ENCODE measurements at places on chromosomes 5 and 9. TPM values are rescaled to one million over a fixed set of nuclear protein-coding genes. Genes with fewer than 3 reads are reported as not detected.

- no peak for DNase-seq
Observed at GRCh38 chr9:91308191-91308590, 53.5 kb downstream of the AUH start.

DNA sequence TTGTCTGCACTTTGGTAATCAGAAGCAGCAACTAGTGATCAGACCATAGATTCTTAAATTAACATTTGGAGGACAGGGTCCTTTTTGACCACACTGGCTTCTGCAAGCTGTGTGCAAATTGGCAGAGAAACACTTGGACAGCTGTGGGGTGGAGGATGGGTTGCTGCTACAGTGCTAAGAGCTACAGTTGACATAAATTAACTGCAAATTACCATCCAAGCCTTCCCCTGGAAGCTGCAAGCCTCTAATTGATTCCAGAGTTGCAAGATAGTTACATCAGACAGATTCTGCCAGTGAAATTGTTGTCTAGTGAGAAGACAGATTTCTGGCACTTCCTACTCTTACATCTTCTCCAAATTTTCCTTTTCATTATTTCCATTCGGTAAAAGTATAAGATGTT lies 517.7 kb downstream of the DIRAS2 start:
- DNase-seq = no peak

The PCDHGA4 gene
- total RNA-seq = 5.7 TPM

DNA sequence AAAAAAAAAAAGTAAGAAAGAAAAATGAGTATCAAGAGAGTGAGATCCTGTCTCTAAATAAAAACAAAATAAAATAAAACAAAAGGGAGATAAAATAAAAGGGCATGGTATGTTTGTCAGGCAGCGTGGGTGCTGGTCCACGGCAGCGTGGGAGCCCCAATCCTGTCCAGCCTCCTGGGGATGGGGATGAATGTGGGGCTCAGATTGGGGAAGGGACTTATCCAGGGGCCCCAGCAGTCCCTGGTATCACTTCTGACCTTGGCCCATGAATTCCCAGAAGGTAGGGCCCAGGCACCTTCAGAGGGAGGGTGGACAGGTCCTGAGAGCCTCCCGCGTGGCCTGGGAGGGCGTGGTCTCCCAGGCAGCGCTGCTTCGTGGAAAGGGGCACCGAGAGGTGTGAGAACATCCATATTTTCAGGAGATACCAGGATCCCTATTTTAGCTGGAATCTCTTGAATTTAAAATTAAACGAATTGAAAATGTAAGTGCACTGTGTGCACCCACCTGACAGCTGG lies 71.2 kb downstream of the ZNF354C start:
- DNase-seq = no peak

The SEMA5A gene
- total RNA-seq = 14.1 TPM

The DNM1 gene
- 2.5 TPM for total RNA-seq

The FOXD4L3 gene
- total RNA-seq = not detected

DNA sequence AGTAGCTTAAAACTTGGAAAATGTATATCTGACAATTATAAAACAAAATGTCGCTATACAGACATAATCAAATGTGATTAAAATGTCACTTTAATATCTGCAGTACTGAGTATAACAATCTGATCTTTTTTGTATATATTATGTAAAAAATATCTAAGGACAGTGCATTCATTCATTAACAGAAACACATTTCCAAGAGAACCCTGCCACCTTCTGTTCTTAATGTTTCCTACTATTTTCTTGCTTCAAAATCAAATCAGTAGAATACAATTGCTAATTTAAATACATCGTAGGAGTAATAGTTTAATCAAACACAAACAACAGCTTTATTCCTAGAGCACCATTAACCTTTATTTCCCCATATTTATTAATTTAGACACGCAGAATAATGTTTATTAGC lies 142.6 kb upstream of the ST8SIA4 start:
- no peak for DNase-seq

DNA sequence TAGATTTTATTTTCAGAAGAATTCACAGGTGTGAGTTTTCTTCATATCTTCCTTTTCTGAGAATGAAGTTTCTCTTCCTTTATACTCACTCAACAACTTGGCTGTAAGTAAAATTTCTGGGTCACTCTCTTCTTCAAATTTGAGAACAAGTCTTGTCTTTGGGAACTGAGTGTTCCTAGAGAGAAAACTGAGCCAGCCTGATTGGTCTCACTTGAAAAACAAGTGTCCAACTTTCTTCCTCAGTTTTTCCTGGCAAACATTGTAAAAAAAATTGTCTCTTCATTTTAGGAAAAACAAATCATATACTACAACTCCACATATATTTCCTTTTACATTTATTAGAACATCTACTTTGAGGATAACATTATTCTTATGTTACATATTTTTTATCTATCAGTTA lies 156.1 kb upstream of the GHR start:
- DNase-seq = no peak

The COL5A1 gene
- total RNA-seq = 10.9 TPM

DNA sequence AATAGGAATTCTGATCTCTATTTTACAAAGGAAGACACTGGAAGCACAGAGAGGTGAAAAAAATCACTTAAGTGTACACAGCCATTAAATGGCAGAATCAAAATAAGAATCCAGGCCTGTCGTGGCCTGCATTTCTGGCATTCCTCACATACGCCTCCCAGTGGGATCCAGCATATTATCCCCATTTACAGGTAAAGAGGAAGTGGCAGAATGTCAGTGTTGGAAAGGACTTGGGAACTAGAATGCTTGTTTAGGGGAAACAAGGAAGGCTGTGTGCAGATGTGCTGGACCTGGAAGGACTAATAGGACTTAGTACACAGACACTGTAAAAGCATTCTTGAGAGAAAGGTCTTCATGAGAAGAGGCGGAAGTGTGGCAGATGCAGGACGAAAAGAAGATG lies 241.8 kb downstream of the TRIM32 start:
- DNase-seq = no peak

DNA sequence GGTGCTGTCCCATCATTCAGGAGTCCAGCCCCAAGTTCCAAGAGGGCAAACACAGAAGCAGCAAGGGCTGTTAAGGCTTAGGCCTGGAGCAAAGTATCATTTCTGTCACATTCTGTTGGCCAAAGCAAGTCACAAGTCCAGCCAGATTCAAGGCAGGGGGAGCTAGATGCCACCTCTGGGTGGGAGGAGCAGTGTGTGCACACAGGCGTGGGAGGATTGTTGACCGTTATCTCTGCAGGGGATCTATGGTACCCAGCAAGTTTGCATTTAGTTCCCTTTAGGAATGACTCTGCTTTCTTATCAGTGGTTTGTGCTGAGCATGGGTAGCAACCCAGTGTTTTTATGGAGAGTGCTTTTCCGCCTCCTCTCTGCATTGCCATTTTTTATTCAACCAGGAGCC lies 278.9 kb downstream of the NR3C1 start:
- no peak for DNase-seq

DNA sequence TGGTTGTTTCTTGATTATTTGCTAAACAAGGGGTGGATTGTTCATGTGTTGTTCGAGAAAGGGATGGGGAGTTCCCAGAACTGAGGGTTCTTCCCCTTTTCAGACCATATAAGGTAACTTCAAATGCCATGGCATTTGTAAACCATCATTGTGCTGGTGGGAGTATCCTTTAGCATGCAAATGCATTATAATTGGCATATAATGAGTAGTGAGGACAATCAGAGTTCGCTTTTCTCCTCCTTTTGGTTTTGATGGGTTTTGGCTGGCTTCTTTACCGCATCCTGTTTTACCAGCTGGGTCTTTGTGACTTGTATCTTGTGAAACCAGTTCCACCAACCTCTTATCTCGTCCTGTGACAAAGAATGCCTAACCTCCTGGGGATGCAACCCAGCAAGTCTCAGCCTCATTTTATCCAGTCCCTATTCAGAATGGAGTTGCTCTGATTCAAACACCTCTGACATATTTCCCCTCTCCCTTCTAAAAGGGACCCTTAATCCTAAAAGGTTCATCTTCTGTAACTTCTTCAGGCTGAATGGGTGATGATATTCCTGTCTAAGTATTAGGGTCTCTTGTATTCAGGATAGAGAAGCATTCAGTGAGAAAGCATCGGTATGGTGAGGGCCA lies 8.7 kb upstream of the FBN2 start:
- DNase-seq = no peak

GRCh38 chr5:158080112-158080511 lies 221.2 kb upstream of the CLINT1 start:
- no peak for DNase-seq

DNA sequence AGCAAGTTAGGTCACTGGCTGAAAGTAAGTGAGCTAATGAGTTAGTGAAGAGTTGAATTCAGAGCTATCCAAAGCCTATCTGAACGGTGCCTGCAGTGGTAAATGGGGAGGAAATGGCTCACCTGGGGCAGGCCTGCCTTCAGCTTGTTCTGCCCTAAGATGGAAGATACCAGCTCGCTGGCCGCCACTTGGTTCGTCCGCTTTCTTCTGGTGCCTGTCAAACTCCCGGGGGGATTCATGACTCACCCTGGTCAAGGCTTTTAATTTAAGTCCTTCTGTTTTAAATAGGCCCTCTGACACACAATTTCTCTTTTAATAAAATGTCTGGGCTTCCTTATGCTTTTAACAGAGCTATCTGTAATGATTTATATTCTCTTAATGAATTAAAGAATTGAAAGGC lies 78.8 kb downstream of the CFAP90 start:
- no peak for DNase-seq

The CLPTM1L gene
- total RNA-seq = 56.6 TPM

GRCh38 chr9:14532456-14533115 lies 160.6 kb downstream of the ZDHHC21 start:
- no peak for DNase-seq

DNA sequence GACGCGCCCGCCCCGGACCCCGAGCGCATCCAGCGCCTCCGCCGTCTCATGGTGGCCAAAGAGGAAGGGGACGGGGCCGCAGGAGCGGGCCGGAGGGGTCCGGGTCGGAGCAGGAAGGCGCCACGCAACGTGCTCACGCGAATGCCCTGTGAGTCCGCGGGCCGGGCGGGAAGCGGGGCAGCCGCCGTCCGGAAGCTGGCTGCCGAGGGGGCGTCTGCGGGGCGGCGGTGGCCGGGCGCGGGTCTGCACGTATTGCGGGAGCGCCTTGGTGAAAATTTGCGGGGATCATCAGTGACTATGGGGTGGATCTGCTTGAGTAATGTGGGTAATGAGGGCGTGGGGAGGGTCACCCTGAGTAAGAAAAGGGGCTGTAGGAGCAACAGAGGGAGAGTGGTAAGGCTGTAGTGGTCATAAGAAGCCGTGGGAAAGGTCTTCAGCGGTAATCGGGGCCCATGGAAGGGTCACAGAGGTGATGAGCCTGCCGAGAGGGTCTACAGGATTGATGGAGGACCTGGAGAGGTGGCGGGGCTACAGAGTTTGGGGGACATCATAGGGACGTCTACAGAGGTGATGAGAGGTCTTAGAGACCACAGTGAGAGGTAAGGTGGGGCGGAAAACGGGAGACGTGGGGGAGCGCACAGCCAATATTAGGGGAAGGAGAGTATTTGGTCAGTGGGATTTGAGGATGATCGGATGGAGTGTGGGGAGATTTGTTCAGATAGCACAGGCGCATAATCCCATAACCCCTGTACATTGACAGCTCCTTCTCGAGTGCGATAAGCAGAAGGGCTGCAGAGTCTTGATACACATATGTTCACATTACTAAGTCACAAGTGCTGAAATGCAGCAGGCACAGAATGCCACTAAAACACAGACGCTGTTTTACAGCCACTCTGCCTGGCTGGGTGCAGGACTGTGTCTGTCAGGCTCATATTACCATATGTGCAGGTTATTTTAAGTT lies 819 bp downstream of the LSM11 start:
- no peak for DNase-seq

DNA sequence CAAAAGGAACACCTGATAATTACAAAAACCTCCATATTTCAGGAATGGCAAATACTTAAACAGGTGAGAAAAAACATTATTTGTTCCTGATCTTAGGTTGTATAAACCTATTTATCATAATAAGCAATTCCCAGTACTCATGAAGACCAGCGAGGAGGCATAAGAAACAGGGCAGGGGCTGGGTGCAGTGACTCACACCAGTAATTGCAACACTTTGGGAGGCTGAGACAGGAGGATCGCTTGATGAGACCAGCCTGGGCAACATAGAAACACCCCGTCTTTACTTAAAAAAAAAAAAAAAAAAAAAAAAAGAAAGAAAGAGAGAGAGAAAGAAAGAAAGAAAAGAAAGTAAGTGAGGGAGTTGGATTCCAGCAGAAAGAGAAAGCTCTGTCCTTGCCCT lies 21.6 kb downstream of the CCNJL start:
- no peak for DNase-seq

The MATR3 gene
- total RNA-seq = 159 TPM

DNA sequence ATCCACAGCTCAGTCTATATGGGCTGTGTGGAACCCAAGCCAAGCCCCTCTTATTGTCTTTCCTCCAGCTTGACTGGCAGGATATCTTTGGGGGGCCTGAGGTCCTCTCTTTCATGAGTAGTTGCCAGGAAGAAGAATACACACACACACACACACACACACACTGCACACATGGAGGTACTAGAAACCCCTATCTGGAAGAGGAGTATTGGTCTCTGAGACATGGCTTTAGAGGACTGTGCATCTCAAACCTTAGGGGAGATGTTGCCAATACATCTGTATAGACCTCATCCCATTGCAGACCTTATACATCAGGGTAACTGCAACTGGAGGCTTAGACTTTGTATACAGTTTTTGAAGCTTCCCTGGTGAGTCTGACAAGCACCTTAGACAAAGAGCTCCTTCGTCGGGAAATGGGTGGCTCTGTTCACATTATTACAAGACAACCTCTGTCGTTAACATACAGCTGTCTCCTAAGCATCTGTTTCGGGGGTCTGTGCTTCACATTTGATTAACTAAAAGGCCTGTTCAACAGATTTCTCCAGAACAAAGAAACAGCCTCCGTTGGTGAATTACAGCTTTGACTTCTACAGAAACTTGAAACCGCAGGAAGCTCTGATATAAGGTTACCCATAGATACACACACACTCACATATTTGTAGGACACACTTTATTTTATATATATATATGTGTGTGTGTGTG lies 5.5 kb upstream of the ENTREP1 start:
- DNase-seq = no peak

- peak; percentile 67 for DNase-seq
Observed at GRCh38 chr5:119386596-119387344, 31.0 kb downstream of the TNFAIP8 start.

The TRIP13 gene
- 0.93 TPM for total RNA-seq

DNA sequence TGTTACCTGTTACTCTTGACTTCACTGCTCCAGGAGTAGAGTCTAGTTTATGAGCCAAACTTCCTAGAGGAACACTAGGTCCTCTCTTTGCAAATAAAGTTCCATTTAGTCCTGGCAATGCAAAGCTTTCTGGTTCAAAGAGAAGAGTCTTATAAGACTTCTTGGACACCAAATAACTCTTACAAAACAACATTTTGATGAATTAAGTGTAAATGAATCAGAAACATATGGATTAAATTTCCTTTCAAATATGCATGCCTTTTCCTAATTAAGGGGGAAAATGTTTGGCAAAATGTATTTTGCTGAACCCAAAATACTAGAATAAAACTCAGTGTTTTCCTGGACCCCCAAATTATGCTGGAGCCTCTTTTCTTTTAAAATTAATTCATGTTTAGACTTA lies 388.0 kb downstream of the FGF10 start:
- no peak for DNase-seq

GRCh38 chr9:68775003-68775730 lies 70.1 kb downstream of the PIP5K1B start:
- DNase-seq = no peak

GRCh38 chr5:81371354-81371876 lies 22.5 kb downstream of the ACOT12 start:
- no peak for DNase-seq
